Progenitor cell of endocrine pancreas (in vitro differentiated cells): ENCODE measurements at places on chromosomes 5 and 9. TPM values are rescaled to one million over a fixed set of nuclear protein-coding genes. Genes with fewer than 3 reads are reported as not detected.

DNA sequence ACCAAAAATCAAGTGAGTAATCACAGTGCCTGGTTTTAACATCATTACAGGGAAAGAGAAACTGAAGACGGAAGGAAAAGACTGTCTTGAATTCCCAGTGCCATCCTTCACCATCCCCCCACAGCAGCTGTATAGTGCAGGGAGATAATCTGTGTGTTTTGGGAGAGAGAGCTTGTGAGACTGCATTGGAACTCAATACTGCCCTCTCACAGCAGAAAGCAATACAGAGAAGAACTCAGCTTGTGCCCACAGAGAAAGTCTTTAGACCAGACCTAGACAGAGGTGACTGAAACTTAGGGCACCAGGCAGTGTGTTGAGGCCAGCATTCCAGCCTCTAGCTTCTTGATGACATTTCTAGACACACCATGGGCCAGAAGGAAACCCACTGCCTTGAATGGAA, 754.7 kb upstream of the CDH6 start:
- no peaks in the 10 kb centered on the region for H3K4me1 ChIP-seq
- no peak overlapping the region for H3K4me3 ChIP-seq
- no peaks in the 10 kb centered on the region for H3K27me3 ChIP-seq
- H3K36me3 ChIP-seq: peaks cover 3% of the 10 kb centered on the region

- no peak for DNase-seq
- H3K27ac ChIP-seq: peak overlapping the region; percentile 63
- peaks cover 85% of the 10 kb centered on the region for H3K27me3 ChIP-seq
- H3K36me3 ChIP-seq: no peaks in the 10 kb centered on the region
- peaks cover 22% of the 10 kb centered on the region for H3K4me1 ChIP-seq
These were observed 2.1 kb upstream of the DMRT3 start for GRCh38 chr9:974031-974995.

GRCh38 chr9:91837981-91838731, 111.9 kb downstream of the ROR2 start:
- H3K4me1 ChIP-seq: peaks cover 35% of the 10 kb centered on the region
- H3K27me3 ChIP-seq: no peaks in the 10 kb centered on the region
- no peak overlapping the region for H3K4me3 ChIP-seq
- H3K36me3 ChIP-seq: no peaks in the 10 kb centered on the region

AHRR gene
- 0.69 and 1.3 TPM in 2 replicates for total RNA-seq

STRBP gene
- total RNA-seq: 87.3 and 101 TPM in 2 replicates

GRCh38 chr5:76682387-76682786, 33.5 kb upstream of the F2R start:
- no peak for DNase-seq
- H3K36me3 ChIP-seq: peaks cover 7% of the 10 kb centered on the region
- no peak overlapping the region for H3K27ac ChIP-seq
- peaks cover 3% of the 10 kb centered on the region for H3K4me1 ChIP-seq

- peaks cover 8% of the 10 kb centered on the region for H3K4me1 ChIP-seq
- no peak for DNase-seq
- no peaks in the 10 kb centered on the region for H3K36me3 ChIP-seq
- no peak overlapping the region for H3K27ac ChIP-seq
These were observed 7.0 kb downstream of the UNC5A start for GRCh38 chr5:176817369-176817840.

GRCh38 chr5:139272471-139273321, 20.8 kb upstream of the MATR3 start:
- peaks cover 22% of the 10 kb centered on the region for H3K27me3 ChIP-seq
- H3K4me3 ChIP-seq: peak overlapping the region; percentile 78
- H3K27ac ChIP-seq: no peak overlapping the region
- peaks cover 22% of the 10 kb centered on the region for H3K4me1 ChIP-seq
- H3K36me3 ChIP-seq: no peaks in the 10 kb centered on the region

DNA sequence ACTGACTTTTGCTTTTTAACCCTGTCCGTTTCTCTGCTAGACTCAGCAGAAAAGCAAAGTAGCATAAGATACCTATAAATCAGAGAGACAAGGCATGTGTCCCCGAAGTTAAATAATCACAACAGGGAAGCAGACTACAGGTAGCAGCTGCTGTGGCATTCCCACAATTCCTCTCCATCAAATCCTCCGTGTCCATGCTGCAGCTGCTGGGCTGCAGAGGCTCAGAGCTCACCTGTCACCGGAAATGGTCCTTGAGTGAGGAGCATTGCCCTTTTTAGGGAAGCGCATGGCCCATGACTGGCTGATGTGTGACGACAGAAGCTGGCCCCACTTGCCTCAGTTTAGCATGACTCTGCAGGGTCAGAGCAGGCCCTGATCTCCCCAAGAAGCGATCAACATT, 125.0 kb downstream of the MSX2 start:
- H3K4me1 ChIP-seq: peaks cover 4% of the 10 kb centered on the region
- H3K36me3 ChIP-seq: no peaks in the 10 kb centered on the region
- H3K4me3 ChIP-seq: no peak overlapping the region
- no peak overlapping the region for H3K27ac ChIP-seq

DNA sequence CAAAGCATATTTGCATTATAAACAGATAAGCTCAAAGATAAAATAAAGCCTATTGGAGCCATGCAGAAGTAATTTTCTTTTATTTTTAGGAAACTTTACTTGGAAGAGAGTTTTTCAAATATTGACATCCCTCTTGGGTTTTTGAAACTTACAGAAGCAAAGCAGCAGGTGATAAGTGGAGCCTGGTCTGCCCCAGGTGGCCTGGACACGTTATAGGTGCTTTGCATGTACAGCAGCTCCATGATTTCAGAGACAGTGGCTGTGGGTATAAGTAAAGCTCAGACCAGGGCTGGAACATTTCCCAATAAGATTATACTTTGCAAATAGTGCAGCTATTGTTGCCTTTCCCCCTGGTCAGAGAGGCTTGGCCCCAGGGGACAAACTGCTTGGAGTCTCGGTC, 51.5 kb downstream of the CCDC192 start:
- peak overlapping the region; percentile 91 for H3K27ac ChIP-seq
- H3K36me3 ChIP-seq: no peaks in the 10 kb centered on the region
- no peaks in the 10 kb centered on the region for H3K27me3 ChIP-seq
- H3K4me3 ChIP-seq: no peak overlapping the region
- peaks cover 39% of the 10 kb centered on the region for H3K4me1 ChIP-seq

GRCh38 chr5:107337281-107337680, 333.5 kb downstream of the EFNA5 start:
- DNase-seq: no peak
- H3K4me3 ChIP-seq: no peak overlapping the region
- no peaks in the 10 kb centered on the region for H3K27me3 ChIP-seq

- H3K27ac ChIP-seq: no peak overlapping the region
- DNase-seq: no peak
- no peak overlapping the region for H3K4me3 ChIP-seq
- peaks cover 3% of the 10 kb centered on the region for H3K36me3 ChIP-seq
- H3K4me1 ChIP-seq: no peaks in the 10 kb centered on the region
- H3K27me3 ChIP-seq: peaks cover 9% of the 10 kb centered on the region
These were observed 92.9 kb upstream of the PTPN3 start for GRCh38 chr9:109590966-109591365.

DNA sequence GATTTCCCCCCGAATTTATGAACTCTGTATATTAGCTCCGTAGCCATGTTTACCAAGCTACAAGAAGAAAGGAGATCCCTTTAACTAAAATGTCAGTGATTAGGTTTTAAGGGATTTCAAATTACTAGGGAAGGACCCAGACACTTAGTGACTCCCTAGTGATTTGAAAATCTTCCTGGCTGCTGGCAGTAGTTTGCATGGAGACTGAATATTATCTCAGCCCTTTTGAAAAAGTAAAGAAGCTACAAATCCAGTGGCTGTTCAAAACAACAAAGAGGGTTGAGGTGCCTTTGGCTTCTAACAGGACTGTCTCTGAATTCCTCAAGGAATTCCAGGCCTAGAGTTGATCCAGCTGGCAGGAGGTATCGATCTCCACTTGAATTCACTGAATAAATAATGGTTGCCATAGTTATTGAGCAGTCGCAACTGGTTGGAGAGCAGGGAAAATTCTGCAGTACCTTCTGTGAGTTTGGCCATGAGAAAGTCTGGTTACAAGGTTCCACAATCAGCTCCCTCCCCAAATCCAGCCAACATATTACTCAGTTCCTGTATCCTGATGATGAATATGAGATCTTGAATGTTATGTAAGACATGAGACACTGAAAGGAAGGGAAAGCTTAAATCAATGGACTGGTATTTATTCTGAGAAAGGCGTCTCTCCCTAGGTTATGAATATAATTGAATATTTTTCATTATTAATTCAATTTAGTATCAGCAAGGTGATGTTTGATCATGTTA, 37.7 kb downstream of the NR4A3 start:
- H3K27ac ChIP-seq: peak overlapping the region; percentile 98
- peak; percentile 32 for DNase-seq
- H3K36me3 ChIP-seq: peaks cover 1% of the 10 kb centered on the region
- H3K4me3 ChIP-seq: peak overlapping the region; percentile 4
- no peaks in the 10 kb centered on the region for H3K27me3 ChIP-seq

DNA sequence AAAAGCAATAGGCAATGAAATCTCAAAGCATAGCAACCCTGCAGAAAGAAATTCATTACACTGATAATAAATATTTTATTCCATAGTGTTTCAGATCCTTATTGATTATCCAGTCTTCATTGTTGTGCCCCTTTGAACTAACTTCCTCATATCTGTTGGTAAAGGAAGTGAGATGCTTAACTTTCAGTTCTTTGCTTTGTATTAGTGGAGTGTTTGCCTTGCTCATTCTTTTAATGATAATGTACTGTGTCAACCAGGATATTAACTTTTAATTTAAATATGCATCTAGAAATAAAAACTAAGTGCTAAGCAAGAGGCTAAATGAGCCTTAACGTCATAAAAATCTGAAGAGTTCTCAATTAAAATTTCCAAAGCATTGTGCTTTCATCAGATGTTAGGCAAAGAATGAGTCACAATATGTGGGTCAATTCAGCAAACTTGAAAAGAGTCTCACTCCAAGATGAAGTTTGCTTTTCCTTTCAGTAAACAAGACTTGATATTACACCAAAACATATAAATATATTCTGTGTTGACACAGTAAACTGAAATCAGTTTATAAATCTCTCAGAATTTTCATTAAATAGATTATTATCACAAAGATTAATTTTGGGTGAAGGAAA, 105.9 kb downstream of the GIN1 start:
- H3K36me3 ChIP-seq: peaks cover 14% of the 10 kb centered on the region
- no peaks in the 10 kb centered on the region for H3K4me1 ChIP-seq
- H3K27ac ChIP-seq: no peak overlapping the region
- H3K4me3 ChIP-seq: no peak overlapping the region
- H3K27me3 ChIP-seq: no peaks in the 10 kb centered on the region

- no peaks in the 10 kb centered on the region for H3K27me3 ChIP-seq
- no peaks in the 10 kb centered on the region for H3K36me3 ChIP-seq
These were observed 4.9 kb downstream of the NACC2 start for GRCh38 chr9:136090056-136090735.

LOX gene
- total RNA-seq: 0.19 and 0.42 TPM in 2 replicates
